NCI-H524 treated with DMSO at 0.1 percent for 48 hours (cell line): ENCODE measurements at places on chromosomes 2 and 18.
A peak's percentile ranks its signal among the peaks of the same experiment; 100 is the strongest.

GRCh38 chr2:232647261-232647660 is 13.9 kb downstream of the EFHD1 start:
- DNase-seq: no peak

GRCh38 chr18:59665057-59666006 is 31.9 kb downstream of the CCBE1 start:
- no peak for DNase-seq

DNA sequence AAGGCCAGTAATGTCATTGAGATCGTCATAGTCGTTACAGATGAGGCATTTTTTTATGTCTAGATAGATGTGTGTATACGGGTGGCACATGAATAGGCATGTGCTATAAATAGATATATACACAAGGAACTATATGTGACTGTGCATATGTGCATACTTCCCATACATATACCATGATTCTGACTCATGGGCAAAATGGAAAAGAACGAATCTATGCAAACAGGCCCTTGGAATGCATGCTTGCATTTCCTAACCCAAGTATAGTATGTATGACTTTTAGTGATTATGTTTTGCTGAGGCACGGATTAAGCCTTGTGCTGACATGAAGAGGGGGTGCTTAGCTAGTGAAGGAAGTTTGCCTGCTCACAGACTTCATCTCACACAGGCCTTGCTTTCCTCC is 111.7 kb downstream of the BCL11A start:
- no peak for DNase-seq

DNA sequence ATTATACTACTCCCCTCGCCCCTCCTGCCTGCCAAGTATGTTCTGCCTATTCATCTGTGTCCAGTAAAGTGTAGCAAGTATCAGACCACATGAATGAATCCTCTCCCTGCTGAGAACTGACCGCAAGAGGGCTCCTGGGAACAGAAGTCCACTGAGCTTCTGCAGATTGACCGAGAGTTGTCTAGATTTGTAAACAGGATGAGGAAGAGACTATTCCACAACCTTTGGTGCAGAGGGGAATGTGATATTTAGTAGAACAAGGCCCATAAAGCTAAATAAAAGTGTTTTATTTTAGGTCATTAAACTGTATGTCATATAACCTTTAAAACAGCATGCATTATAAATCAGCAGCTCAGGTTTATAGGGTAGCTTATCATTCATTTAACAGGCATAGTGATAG is 377.0 kb downstream of the DCC start:
- DNase-seq: no peak

- no peak for DNase-seq
Observed at GRCh38 chr18:44324361-44324760, 356.3 kb upstream of the SETBP1 start.

DNA sequence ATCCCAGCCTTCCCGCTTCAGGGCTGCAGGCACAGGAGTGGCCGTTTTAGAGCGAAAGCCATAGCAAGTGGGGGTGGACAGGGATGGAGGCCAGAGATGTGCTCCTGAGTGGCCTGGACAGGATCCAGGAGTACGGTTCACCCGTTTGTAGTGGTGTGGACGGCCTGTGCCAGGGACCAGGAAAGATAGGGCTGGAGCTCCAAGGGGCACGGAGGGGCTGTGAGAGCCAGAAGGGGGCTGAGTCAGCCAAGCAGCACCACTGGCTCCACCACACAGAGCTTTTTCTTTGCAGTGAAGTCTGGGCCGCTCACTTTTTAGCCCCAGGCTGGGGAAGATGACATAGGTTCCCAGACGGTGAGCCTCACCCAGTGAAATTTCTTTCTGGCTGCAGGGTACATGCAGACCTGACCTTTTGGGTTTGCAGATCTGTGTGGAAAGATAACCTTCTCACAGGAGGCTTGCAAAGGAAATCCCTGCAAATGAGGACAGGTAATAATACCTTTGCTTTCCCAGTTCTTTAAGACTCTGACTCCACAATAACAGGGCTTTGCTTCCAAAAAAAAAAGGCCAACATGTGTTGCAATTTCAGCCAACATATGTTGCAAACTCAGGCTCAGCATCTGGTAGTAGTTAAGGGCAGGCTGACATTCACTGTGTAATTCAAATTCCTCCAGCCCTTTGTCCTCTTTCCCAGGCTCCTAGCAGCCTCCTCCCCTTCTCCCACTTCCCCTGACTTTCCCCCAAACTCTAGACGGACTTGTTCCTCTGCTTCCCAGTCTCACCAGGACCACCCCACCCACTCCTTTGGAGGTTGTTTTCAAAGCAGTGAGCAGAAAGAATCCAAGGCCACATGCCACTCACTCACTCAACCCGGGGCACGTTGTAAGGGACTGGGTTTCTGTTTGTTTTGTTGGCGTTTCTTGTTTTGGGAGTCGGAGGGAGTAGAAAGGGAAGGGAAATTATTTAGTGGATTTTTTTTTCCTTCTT is 20.3 kb upstream of the LAPTM4A start:
- peak; percentile 4 for DNase-seq

DNA sequence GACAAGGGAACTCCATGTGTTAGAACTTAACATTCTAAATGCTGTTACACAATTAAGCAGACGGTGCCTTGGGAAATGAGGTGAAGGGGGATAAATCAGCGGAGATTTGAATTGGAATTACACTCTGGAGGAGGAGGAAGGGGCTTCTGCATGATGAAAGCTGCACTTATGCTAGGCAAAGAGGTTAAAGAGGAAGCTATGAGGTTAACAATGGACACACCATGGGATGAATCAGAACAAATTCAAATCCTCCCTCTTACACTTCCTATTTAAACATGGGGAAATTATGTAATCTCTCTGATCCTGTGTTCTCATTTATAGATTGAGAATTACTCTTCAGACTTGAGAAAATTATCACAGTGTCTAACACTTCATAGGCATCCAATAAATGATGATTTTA is 121.5 kb upstream of the SIX2 start:
- DNase-seq: no peak

GRCh38 chr2:21466341-21466927 is 342.7 kb downstream of the TDRD15 start:
- no peak for DNase-seq

DNA sequence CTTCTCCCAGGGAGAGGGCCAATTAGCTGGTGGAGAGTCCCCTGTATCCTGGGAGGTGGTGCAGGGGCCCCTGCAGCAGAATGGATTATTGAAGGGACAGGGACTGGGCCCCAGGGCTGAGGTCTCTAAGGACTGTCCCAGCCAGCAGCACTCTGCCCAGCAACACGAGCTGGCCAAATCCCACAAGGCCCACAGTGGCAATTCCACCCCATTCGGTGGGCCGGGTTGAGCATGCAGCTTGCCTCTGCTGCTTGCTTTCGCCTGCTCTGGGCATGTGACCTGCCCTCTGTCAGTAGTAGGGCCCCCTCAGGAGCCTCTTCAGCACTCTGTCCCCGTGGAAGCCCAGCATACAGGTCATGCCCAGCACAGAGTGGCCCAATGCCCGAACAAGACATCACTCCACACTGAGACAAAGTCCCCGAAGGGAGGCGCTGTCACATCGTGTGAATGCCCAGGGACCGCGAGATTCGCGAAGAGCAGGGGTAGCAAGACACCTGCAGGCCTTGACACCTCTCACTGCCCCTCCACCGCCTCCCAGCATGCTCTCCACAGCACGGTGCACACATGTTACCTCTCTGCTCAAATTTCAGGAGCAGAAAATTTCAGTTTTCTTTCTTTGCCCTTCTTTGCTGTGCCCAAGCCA is 65.4 kb downstream of the CRACDL start:
- no peak for DNase-seq

GRCh38 chr18:28065031-28065792 is 111.7 kb downstream of the CDH2 start:
- no peak for DNase-seq

DNA sequence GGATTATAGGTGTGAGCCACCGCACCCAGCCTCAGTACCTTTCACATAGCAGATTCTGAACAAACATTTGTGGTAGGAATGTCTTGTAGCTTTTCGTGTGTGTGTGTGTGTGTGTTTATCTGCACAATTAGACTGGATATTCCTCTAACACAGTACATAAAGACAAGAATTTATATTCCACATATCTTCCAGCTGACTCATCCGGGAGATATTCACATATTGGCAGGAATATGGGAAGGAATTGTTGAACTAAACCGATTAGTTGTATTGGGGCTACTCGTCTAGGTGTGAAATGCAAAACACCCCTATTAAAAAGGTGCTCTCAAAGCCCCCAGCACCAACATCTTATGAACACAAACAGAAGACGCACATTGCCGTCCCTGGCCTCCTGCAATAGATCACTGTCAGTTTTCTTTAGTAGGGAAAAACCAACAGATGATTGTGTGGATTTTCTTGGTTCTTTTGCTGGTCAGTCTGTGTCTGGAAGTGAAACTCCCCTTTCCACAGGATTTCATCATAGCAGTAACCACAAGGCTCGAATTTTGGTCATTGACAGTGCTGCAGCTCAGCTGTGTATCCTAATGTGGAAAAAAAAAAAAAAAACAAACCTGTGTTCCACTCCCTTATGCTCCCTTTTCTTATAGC is 208.5 kb upstream of the ACVR2A start:
- DNase-seq: no peak

- DNase-seq: no peak
Observed at GRCh38 chr18:72544092-72544886, at the start of gene CBLN2. Gene CBLN2 (minus strand): TSS chr18:72544342. CDS start chr18:72542160, 2,182 bp downstream.

- no peak for DNase-seq
Observed at GRCh38 chr2:196839574-196839973, 30.4 kb upstream of the C2orf66 start.

- no peak for DNase-seq
Observed at GRCh38 chr2:141805302-141805701, 325.5 kb downstream of the LRP1B start.

DNA sequence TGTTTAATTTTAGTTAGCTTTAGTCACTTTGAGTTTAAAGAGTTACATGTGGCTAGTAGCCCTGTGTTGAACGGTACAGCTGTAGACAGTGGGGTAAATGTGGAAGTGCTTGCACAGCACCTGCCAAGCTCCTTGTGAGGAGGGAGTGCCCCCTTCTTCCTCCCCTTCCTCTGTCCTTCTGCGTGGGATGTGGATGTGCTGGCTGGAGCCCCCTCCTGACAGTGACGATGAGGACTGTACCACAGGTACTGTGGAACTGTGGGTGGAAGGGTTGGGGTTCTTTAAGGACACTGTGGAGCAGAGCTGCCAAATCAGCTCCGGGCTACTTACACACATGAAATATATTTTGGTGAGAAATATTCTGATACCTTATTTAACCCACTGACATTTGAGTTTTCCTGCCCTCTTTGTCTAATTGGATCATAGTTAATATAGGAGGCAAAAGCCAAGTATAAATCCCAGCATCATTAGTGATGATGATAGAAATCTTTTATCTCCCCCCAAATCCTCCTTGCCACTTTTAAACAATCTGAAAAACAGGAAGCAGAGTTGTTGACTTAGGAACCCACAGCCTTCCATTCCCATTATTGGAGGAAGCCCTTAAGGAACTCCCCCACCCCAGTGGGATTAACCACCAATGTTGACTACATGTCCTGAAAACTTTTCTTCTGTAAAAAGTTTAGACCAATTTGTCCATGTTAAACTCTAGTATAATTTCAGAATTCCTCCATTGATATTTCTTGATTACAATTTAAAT is 181.3 kb downstream of the PTPRM start:
- no peak for DNase-seq

DNA sequence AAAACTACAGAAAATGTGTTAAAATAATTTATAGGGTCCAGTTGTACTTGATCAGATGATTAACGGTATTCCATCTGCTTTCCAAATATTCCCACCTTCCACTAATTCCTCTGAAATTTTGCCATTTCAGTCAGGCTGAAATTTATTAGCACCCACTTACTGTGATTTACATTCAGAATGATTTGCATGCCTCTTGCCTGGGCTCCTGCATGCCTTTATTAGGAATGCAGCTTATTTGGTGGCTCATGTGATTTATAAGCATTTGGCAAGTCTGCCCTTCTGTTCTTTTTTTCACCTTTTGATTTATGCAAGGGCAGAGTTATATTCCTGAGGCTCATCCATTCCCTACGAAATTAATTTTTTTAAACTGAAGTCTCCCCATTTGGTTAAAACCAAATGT is 1594.5 kb upstream of the PIK3C3 start:
- DNase-seq: no peak

GRCh38 chr2:50854381-50854780 is 177.6 kb downstream of the NRXN1 start:
- DNase-seq: no peak

GRCh38 chr2:239979243-239980023 is 45.7 kb downstream of the NDUFA10 start:
- no peak for DNase-seq

GRCh38 chr2:176035013-176035691 is 33.1 kb upstream of the LNPK start:
- peak; percentile 54 for DNase-seq

- DNase-seq: no peak
Observed at GRCh38 chr2:215436705-215437565, 1.1 kb upstream of the FN1 start.

GRCh38 chr2:65831509-65831908 is 399.1 kb upstream of the SPRED2 start:
- no peak for DNase-seq

DNA sequence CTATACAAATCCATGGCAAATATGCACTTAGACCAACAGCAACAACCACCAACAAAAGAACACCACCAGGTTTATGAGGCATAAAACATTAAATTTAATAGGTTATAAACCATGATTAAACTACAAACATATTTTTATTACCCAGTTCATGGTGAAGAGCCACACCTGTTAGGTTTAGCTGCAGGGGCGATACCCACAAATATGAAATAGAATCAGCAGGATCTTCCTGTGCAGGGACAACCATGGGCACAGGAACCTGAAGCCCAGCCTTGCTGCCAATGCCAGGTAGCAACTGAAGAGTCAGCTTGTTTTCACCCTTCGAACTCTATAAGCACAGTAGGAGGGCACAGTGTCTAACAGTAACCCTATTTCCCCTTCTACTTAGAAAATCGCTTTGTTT is 675.0 kb downstream of the SATB2 start:
- no peak for DNase-seq

GRCh38 chr2:51103205-51103604 is 71.3 kb upstream of the NRXN1 start:
- no peak for DNase-seq

- DNase-seq: no peak
Observed at GRCh38 chr18:31792580-31792911, 31.9 kb upstream of the SLC25A52 start.

- peak; percentile 9 for DNase-seq
Observed at GRCh38 chr18:55778788-55779690, 191.0 kb upstream of the TCF4 start.

- no peak for DNase-seq
Observed at GRCh38 chr2:217790195-217790594, 212.6 kb downstream of the TNS1 start.

GRCh38 chr18:5419030-5419429 is 123.5 kb upstream of the ZBTB14 start:
- no peak for DNase-seq
